ENCODE measurements at places on chromosomes 7 and 10.

DNA sequence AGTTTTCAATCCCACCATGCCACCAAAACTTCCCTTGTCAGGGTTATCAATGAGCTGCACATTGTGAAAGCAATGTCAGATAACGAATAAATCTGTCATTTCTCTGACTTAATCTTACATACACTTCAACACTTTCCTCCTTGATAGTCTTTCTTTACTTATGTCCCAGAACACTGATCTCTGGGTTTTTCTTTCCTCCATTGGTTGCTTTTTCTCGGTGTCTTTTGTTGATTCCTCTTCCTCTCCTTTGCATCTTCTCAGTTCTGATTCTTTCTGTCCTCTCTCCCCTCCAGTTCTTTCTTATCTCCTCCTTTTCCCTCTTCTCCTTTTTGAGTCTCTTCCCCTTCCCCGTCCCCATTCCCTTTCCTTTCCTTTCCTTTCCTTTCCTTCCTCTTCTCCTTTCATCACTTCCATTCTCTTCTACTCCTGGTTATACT is 16.6 kb downstream of the DNAJB9 start:
- no peak for DNase-seq

- no peak for DNase-seq
Measured at GRCh38 chr10:70481105-70481504, 2.5 kb downstream of the PALD1 start.

- peak; percentile 60 for DNase-seq
Measured at GRCh38 chr10:131786756-131787605, 113.8 kb upstream of the PPP2R2D start.

GRCh38 chr7:122550545-122550944 is 148.4 kb downstream of the RNF133 start:
- no peak for DNase-seq

GRCh38 chr7:157423348-157423747 is 86.5 kb downstream of the DNAJB6 start:
- no peak for DNase-seq

DNA sequence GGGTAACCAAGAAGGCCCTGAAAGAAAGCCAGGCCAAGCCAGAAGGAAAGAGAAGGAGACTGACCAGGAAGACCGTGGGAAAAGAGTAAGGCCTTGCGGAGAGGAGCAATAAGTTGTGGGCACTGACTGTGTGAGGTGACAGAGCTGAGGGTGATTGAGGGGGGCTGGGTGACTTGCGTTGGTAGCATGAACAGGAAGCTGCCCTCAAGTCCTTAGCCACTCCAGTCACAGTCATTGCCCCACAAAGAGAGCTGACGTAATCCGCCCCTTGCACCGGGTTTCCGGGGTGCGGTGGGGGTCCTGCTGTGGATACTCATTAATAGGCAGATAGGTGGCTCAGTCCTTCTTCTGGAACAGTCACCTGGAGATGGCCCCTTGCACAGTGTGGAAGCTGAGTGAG is 16.1 kb upstream of the DMBT1 start:
- DNase-seq: no peak

- DNase-seq: peak; percentile 9
Measured at GRCh38 chr10:60735244-60735643, 43.0 kb upstream of the CDK1 start.

DNA sequence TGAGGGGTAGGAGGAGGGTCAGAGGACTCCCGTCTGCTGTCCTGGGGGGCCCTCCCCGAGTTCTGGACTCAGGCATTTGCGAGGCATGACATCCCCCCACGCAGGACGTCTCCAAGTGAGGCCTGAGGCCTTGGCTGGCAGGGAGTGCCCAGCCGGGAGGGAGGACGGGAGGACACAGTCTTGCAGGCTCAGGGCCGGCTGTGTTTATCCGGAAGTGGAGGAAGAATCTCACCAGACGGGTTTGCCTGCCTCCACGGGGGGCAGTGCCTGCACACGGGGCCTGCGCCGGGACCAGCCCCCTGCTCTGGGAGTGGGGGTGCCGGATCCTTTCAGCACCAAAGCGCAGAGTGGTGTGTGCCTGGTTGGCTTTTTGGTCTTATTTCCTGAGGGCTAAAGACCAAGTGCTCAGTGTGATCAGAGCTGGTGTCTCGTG is 10.9 kb downstream of the PWWP2B start:
- peak; percentile 86 for DNase-seq

- DNase-seq: no peak
Measured at GRCh38 chr7:48337012-48337621, 165.9 kb downstream of the ABCA13 start.

DNA sequence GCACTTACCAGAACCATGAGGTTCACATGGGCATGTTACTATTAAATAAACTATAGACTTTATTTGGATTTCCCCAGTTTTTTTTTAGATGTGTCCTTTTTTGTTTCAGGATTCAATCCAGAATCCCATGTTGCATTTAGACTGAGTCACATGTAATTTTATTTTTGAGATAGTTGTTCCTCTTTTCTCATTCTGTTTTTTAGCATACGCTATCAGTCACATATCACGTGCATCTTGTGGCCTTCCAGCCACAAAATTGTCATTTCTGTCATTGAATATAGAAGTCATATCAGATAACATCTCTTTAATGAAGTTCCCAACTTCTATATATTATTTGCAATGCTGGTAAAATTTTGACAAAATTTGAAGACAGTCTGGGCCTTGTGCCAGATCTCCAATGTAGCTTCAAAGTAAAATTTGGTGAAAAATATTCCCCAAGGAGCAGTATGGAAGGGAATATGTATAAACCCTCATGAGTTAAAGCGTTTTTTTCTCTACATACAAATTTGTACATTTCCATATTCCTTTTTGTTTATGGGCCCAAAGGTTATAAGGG is 132.3 kb upstream of the MKI67 start:
- no peak for DNase-seq

GRCh38 chr10:118965645-118966044 is 63.9 kb upstream of the NANOS1 start:
- no peak for DNase-seq

DNA sequence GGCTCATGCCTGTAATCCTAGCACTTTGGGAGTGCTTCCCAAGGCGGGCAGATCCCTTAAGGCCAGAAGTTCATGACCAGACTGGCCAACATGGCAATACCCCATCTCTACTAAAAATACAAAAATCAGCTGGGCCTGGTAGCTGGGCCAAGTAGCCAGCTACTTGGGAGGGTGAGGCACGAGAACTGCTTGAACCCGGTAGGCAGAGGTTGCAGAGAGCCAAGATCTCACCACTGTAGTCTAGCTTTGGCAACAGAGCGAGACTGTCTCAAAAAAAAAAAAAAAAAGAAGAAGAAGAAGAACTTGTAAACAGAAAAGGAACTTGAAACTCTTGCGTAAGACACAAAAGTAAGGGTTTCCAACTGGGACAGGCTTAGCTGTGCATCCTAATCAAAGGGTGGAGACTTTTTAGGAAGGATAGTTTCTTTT is 5.6 kb upstream of the IFIT2 start:
- DNase-seq: no peak

- no peak for DNase-seq
Measured at GRCh38 chr7:158809596-158809995, 19.7 kb downstream of the ESYT2 start.

- no peak for DNase-seq
Measured at GRCh38 chr10:70579234-70580002, 23.1 kb downstream of the PRF1 start.

GRCh38 chr10:84095811-84096497 is 43.4 kb upstream of the GHITM start:
- DNase-seq: no peak

DNA sequence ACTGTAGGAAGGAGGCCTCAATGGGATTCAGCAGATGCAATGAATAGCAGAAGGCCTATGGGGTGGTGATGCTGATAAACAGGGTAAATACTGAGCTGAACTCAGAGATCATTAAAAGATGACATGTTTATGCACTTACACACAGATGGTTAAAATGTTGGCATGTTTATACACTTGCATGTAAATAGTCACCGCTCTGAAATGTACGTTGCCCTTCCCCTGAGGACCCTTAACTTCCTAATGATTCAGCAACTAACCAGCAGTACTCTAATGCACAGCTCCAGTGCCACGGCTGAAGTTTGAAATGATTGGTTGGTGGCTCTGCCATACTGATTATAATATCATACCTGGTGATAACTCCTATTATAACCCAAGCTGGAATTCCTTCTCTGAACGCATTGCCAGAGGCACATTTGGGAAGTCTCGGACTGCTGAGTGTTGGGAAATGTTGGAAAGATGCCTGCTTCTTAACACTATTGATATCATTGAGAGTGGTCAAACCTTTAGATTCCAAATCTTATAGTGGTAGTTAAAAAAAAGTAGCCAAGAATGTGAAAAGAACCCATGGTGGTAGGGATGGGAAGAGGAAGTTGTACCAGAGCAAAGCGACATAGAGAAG is 3.7 kb upstream of the CAV1 start:
- no peak for DNase-seq

DNA sequence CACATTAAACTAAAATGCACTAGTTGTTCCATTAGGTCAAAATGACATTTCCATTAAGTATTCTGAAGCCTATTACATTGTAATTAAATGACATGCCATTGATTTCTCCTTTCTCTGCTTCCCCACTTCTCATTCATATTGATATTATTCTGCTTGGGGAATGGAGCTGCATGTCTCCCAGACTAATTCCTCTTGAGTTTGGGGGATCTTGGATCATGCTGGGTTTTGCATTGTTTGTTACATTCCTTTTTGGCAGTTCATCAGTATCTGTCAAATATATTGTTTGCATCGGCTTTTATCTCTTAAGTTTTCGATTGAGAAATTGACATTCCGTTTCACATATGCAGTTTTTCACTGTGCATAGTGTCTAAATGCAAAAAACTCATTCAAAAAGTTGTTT is 65.1 kb upstream of the CYP26C1 start:
- DNase-seq: no peak

- DNase-seq: no peak
Measured at GRCh38 chr10:9012312-9012711, 957.8 kb downstream of the GATA3 start.

DNA sequence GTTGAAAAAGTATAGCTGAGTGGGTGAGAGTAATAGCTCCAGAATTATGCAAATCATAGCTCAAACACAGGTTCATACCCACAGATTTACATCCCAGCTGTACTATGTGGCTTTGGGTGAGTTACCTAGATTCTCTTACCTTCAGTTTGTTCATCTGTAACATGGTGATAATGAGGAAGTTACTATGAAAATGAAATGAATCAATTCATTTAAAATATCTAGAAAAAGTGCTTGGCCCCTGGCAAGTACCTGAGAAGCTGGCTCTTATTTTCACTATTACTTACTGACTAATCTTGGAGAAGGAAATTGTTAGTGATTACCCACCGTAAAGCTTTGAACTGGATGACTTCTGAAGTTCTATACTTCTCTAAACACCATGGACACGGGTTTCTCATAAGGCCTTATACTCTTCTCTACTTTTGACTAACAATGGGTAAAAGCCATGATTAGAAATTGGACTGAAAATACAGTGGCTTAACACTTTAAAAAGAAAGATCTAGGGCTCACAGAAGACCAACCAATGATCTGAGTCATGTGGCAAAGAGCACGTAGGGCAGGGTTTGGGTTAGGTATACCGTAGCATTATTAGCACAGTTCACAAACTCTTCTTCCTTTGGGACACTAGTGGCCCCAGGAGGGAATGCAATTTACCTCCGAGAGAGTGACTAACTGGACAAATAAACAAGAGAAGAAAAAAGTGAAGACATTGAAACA is 149.2 kb downstream of the PLPP4 start:
- DNase-seq: no peak

- DNase-seq: no peak
Measured at GRCh38 chr7:54260941-54261371, 281.2 kb upstream of the VSTM2A start.

DNA sequence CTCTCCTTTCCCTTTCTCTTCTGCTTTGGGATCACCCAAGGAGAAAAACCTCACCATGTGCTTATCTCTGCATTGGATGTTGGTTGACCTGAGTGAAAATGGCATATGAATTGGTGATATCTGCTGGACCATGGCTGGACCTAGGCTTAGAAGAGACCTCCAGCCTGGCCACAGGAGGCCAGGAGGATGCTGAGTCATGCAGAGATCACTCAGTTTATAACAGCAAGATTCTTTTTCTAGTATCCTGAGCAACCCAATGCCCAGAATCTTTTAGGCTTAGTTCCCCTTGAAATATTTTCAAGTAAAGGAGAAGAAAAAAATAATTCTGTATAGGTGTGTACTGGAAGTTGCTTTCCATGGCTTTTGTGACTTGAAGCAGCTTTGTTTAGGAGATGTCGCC is 236.3 kb downstream of the KLF6 start:
- no peak for DNase-seq

GRCh38 chr7:87510411-87510875 is 35.0 kb upstream of the ABCB4 start:
- DNase-seq: no peak

- peak; percentile 47 for DNase-seq
Measured at GRCh38 chr7:123580406-123581161, 21.0 kb upstream of the ASB15 start.

- DNase-seq: no peak
Measured at GRCh38 chr7:35983626-35984025, 169.4 kb upstream of the EEPD1 start.

- no peak for DNase-seq
Measured at GRCh38 chr10:10772411-10772810, 245.3 kb upstream of the CELF2 start.

DNA sequence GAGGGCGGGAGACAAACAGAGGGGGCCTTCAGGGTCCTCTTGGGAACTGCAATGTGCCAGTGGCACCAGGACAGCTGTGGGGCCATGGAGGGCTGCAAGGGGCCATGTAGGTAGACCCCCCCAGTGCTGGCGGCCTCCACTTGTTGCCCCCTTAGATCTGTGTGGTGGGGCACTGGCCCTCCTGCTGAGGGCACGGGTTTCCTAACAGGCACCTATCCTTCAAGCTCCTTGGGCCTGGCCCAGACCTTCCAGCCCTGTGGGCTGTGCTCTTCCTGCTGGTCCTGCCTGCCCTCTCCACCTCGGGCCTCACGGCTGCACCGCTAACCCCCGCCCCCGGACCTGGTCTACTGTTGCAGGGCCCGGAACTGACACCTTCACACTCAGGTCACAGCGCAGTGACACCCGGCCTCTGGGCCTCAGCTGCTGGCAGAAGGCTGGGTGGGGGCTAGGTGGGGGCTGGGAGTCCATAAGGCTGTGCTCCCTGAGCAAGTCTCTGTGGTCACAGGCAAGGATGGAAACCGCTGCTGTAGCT is 12.6 kb downstream of the RASGEF1A start:
- no peak for DNase-seq

GRCh38 chr10:48463318-48464003 is 141.4 kb downstream of the ARHGAP22 start:
- no peak for DNase-seq

DNA sequence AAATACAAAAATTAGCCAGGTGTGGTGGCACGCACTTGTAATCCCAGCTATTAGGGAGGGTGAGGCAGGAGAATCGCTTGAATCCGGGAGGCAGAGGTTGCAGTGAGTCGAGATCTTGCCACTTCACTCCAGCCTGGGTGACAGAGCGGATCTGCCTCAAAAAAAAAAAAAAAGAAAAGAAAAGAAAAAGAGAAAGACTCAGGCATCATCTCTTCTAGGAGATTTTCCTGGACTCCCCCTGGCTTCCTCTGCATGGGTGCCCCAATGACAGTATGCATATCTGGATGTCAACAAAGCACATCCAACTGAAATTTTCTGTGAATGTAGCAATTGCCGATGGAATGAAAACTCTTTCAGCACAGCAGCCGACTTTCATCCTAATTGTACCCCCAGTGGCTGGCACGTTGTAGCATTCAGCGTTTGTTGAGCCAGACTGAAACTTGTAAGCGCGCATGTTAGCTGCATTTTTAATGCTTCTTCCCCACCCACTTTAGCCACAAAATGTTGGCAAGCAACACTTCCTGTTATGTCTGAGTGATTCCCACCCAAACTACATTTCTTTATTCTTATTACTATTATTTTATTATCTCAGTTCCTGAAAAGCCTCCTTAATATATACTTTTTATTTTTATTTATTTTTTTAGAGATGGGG is 70.2 kb downstream of the PRTFDC1 start:
- no peak for DNase-seq

Measured in NCI-H510A treated with DMSO at 0.1 percent for 48 hours (cell line).